Heart right ventricle (tissue), 16 donors: ENCODE measurements at places on chromosomes 7 and 10. TPM values are rescaled to one million over a fixed set of nuclear protein-coding genes. Genes with fewer than 3 reads are reported as not detected.

- DNase-seq: no peak
These were observed 4.4 kb downstream of the HBP1 start for GRCh38 chr7:107173191-107173590.

DNA sequence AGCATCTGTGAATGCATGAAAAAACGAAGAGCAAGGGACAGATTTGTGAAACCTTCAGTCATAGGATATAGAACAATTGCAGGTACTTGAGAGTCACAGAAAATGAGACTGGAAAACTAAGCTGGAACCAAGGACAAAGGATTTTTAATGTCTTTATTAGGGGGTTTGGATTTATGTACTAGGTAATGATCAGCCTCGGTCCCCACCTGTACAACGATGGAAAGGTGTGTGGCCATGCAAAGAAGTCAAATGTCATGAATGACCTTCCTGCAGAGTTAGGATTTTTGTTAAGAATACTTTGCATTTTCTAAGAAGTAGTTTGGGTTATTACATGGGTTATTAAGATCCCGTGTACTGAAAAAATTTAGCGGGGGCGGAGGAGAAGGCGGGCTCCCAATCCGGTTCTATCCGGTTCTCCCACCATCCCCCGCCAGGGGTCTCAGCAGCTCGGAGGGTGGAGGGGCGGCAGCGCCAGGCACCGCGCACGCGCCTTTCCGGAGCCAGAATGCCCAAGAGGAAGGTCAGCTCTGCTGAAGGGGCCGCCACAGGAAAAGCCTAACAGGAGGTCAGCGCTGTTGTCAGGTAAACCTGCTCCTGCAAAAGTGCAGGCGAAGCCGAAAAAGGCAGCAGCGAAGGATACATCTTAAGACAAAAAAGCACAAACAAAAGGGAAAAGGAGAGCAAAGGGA lies 327.5 kb upstream of the PLXDC2 start:
- DNase-seq: peak; percentile 4

GRCh38 chr10:93826355-93826754 lies 67.4 kb upstream of the SLC35G1 start:
- no peak for DNase-seq

- DNase-seq: no peak
These were observed 19.4 kb downstream of the AHCYL2 start for GRCh38 chr7:129244220-129244619.

DNA sequence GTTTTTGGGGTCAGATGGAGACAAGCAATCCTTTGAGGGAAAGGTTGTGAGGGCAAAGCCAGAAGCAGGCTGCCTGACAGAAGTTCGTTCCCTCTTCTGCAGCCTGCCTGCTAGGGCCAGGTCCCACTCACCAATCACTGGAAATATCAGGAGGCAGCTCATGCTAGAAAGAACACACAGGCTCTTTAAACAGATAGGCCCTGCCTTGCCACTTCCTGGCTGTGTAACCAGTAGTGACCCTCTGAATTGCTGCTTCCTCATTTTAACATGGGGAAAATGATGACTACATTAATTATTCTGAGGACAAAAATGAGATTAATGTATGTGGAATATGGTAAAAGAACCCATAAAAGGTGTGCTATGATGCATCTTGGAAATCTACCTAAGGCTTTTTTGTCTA lies 50.5 kb upstream of the MRLN start:
- no peak for DNase-seq

DNA sequence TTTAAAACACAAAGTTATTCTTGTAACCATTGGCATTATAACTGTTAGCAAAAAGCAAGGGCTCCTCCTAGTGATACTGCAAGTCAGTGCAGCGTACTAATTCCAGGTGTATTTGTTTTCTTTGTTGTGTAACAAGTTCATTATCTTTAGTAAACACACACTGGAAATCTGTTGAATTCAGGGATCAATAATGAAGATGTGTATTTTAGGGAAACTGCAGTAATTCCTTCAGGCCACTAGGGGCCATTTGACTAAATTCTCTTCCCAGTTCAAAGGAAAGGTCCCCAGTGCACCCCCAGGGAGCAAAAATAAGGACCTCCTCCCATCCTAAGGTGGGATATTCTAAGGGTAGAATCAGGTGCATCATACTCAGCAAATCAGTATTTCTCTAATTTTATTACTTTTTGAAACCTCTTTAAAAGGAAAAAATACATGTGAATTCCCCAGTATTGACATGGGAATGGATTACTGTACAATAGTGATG lies 158.6 kb upstream of the LYZL1 start:
- no peak for DNase-seq

FAM241B gene
- total RNA-seq: 1.4 TPM

CFAP70 gene
- total RNA-seq: 1.9 TPM

STRIP2 gene
- 20.2 TPM for total RNA-seq
